ENCODE measurements at places on chromosomes 1 and 21.

GRCh38 chr1:16612332-16613172 is 812 bp downstream of the NBPF1 start:
- DNase-seq = peak; percentile 92

GRCh38 chr1:198072177-198072576 is 84.6 kb upstream of the NEK7 start:
- no peak for DNase-seq

GRCh38 chr1:41612953-41613352 is 128.5 kb upstream of the EDN2 start:
- DNase-seq = no peak

DNA sequence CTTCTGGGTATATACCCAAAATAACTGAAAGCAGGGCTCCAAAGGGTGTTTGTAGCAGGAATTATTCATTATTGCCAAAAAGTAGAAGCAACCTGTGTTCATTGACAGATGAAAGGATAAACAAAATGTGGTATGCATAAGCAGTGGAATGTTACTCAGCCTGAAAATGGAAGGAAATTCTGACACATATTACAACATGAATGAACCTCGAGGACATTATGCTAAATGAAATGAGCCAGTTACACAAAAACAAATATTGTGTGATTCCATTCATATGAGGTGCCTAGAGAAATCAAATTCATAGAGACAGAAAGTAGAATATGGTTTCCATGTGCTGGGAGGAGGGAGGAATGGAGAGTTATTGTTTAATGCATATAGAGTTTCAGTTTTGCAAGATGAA is 86.3 kb upstream of the ARTN start:
- no peak for DNase-seq

DNA sequence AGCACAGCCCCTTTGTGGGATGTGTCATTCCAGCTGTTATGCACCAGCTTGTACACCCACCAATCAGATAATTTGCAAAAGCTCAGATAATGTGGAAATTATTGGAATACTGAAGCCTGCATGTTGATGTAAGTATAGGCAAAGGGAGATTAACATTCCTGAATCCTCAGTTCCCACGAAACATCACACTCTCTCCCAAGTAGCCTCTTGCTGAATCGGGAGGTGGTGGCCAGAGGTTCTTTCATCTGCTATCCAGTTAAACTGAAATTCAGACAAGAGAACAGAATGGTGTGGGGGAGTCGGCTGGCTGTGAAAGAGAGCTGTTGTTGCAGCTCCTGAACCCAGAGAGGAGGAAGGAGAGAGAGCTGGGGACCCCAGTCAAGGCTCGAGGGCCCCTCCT is 170.9 kb downstream of the ZBTB18 start:
- no peak for DNase-seq

DNA sequence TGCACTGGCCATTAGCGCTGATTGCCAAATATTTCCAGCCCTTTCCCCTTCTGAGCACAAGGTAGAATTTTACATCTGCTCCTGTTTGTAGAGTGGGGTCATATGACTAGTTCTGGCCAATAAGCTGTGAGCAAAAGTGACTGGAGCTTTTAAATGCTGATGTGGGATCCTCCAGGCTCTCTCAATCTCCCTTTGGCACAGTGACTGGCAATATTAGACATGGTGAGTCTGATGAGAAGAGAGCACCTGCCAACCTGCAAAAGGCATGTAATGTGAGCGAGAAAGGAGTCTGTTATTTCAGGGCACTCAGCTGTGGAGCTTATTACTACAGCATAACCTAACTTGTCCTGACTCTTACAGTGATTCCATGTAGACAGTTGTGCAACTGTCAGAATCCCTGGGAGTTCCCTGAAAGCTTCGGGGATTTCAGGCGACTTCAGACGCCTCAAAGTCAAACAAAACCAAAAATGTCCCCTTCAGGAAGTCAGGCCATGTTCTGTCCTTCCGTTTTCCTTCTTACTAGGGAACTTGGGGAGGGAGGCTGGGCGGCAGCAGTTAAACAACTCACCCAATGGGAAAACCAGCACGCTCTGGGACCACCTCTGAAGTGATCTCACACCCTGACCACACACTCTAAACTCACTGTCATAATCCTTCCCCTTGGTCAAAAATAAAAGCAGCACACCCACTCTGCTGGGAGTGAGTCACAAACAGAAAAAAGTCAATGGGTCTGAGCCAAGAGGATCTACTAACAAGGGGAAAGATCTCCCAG is 3.6 kb upstream of the RASSF5 start:
- peak; percentile 97 for DNase-seq

- peak; percentile 67 for DNase-seq
Observed at GRCh38 chr1:16727190-16728111, 12.9 kb upstream of the RNU1-4 start.

DNA sequence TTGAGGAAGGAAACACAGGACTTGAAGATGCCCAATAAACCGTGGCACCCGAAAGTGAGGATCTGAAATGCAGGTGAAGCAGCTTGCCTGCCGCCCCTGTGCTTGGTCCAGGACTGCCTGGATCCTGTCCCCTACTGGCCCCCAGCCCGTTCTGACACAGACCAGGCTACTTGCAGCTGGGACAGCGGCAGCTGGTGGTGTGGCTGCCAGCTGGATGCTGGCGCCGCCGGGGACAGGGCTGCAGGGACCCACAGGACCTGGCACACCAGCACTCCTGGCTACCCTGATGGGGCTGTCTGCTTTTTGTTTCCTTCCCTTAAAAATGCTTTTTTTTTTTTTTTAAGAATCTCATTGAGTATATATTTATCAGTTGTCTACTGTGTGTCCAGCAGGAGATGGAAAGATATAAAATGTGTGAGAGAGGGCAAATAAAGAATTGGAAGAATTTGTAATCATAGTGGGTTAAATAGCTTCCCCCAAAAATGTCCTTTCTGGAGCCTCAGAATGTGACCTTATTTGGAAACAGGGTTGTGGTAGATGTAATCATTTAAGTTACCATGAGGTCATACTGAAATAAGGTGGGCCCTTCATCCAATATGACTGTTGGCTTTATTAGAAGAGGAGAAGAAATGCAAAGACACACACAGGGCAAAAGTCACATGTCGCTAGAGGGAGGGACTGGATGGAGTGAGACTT is 165.6 kb downstream of the DSCAM start:
- DNase-seq = no peak

- no peak for DNase-seq
Observed at GRCh38 chr21:44603109-44603875, 2.9 kb downstream of the KRTAP10-7 start.

DNA sequence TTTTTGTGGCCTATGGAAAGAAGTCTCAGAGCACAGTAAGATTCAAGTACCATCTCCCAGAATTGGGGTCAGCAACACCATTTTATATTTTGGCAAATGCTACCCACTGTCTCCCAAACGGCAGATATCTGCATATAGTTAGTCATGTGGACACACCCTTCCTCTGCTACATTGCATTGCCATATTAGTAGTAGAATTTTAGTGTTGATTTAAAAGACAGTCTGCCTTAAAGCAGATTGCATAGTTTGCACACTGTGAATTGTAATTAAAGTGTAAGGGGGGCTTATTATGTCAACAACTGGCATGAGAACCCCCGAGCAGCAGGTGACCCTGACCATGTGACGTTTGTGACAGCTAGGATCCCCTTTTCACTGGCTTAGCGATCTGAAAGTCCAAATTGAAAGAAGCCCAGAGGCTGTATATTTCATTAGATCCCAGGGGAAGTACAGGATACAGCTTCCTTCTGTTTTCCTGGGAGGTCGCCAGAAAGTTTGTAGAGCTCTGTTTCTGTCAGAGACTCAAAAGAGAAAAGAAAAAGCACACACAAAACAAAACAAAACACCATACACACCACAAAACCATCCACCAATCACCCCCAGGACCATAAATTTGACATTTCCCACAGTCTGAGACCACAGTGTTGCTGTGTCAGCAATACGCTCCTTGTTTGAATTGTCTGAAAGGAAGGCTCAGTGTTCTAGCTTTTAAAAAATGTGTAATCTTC is 172.4 kb downstream of the NFIA start:
- no peak for DNase-seq

DNA sequence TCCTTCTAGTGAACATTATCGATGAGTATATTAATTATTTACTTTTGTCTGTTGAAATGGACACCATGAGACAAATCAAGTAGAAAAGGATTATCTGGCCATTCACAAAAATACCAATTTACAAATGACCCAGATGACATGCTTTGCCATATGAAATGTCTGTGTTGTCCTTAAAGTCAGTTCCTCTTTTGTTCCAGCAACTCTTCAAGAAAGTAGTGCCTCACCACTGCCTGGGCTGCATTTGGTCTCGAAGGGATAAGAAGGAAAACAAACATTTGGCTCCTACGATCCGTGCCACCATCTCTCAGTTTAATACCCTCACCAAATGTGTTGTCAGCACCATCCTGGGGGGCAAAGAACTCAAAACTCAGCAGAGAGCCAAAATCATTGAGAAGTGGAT is 79.6 kb downstream of the RGL1 start:
- DNase-seq = no peak

DNA sequence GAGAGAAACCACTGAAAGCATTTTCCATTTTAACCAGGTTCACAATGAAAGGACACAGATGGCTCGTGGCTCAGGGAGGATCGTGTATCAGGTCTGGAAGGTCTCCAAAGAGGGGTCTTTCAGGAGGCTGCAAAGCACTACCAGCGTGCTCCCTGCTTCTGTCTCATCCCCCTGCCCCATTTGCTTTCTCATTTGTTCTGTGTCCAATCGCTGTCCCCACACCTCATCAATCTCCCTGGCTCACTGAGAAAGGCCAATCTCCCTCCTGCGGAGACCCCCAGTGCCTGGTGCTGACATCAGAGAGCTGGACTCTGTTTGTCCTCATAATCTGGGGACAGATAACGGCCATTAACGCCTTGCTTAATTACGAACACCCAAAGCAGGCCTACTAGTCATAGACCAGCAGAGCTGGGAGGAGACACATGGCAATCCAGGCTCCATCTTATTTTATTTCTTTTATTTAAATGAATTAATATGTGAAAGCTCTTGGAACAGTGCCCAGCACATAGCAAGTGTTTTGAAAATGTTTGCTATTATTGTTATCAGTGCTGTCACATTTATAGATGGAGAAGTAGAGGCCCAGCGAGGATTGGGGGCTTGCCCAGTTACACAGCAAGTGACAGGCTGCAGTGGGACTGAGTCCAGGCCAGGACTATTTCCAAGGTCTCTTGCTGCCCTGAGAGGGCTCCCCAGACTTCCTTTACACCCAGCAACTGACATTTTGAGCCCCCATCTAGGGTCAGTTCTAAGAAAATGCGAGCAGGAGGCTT is 341.0 kb upstream of the USP24 start:
- no peak for DNase-seq

GRCh38 chr1:246779561-246780175 is 55.5 kb downstream of the SCCPDH start:
- no peak for DNase-seq

- no peak for DNase-seq
Observed at GRCh38 chr1:115796897-115797296, 28.4 kb upstream of the CASQ2 start.

- DNase-seq = no peak
Observed at GRCh38 chr21:27505516-27505915, 538.6 kb upstream of the ADAMTS5 start.

DNA sequence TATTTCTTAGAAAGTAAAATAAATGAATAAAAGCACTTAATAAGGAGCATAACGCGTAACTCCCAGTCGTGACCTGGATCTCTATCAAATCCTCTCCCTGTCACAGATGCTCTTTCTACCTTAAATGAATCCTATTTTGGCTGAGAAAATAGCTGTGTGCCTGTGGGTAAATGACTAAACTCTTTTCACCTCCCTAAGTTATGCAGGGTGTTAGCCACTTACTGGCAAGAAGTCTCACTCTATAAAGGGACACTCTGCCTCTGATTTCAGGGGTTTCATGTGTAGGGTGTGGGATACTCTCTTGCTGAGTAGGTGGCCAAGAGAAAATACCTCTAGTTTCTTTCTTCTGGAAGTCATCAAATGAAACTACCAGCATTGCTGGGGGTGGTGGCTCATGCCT is 24.3 kb upstream of the PPP1R15B start:
- no peak for DNase-seq

GRCh38 chr1:150148837-150149270 is 862 bp upstream of the PLEKHO1 start:
- DNase-seq = no peak

DNA sequence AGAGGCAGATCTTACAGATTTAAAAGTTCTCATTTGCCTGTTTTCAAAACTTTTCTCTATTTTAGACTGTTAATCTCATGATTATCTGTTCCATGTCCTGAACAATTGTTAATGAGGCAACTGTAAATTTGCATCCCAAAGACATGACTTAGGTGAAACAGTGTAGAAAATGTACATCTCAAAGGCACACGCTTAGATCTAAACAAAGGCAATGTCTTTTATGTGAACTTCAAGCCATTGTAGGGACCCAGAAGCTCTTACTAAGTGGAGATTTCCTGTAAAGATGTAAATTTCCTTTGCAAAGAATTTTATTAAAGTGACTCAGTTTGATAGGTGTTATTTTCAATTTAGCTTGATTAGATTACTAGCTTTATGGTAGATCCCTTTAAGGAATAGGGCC is 125.2 kb upstream of the F3 start:
- no peak for DNase-seq

DNA sequence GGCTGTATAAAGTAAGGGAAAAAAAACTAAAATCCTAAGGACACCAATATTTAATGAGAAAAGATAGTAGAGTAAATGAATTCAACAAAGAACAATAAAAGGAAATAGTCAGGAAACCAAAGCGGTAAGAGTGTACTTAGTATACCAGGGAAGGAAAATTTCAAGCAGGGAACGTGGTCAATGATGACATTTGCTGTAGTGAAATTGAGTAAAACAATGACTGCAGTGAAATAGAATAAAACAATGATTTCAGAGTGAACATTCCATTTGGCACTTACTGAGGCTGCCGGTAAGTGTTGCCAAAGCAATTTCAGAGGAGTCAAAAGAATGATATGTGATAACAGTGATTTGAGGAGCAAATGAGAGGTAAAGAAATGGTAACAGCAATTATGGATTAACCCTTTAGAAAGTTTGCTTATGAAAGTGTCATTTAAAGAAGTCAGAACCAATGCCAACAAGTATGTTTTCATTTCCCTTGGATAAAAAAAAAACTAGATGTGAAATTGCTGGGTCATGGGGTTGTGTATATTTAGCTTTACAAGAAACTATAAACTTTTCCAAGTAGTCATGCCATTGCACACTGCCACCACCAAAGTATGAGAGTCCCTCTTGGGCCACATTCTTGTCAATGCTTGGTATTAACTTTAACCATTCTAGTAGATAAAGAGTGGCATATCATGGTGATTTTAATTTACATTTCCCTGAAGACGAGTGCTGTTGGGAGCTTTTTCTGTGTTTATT is 50.5 kb downstream of the VCAM1 start:
- DNase-seq = no peak

DNA sequence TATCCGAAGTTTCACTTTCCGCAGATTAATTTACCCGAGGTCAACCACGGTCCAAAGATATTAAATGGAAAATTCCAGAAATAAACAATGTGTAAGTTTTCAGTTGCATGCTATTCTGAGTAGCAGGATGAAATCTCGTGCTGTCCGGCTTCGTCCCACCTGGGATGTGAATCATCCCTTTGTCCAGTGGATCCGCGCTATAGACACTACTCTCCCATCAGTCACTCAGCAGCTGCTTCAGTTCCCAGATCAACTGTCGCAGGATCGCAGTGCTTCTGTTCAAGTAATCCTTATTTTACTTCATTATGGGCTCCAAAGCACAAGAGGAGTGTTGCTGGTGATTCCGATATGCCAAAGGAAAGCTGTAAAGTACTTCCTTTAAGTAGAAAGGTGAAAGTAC is 8.3 kb upstream of the LRP8 start:
- no peak for DNase-seq
